ENCODE measurements at places on chromosomes 12 and 14.

- no peak for DNase-seq
Observed at GRCh38 chr14:102196039-102196901, 56.6 kb downstream of the WDR20 start.

- no peak for DNase-seq
Observed at GRCh38 chr14:103740991-103741689, 25.5 kb downstream of the ZFYVE21 start.

DNA sequence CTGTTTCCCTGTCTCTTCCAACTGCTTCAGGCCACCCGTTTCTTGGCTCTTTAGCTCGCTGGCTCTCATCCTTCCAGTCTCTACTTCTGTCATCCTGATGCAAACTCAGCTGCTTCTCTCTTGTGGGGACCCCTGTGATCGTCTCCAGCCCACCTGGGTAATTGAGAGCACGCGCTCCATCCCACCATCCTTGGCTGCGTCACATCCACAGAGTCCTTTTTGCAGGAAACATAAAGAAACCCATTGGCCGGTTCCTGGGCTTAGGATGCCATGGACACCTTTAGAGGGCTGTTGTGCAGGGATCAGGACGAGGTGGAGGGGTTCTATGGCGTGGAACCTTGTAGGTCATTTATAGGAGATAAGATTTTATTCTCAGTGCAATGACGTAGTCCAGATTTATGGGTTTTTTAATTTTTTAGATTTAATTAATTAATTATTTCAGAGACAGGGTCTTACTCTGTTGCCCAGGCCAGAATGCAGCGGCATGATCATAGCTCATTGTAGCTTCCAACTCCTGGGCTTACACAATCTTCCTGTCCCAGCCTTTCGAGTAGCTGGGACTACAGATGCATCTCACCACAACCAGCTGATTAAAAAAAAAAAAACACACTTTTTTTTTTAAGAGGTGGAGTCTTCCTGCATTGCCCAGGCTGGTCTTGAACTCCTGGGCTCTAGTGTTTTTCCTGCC is 82.6 kb downstream of the CCDC92 start:
- DNase-seq: no peak

GRCh38 chr14:77516126-77516525 is 17.5 kb upstream of the ISM2 start:
- no peak for DNase-seq

GRCh38 chr12:53481939-53482586 is 17.2 kb downstream of the MAP3K12 start:
- no peak for DNase-seq

Data from stimulated activated CD8-positive, alpha-beta memory T cell treated with anti-CD3 and anti-CD28 coated beads, Interleukin-7, amount 100 ng/mL, for 24 hours (primary cell).